ENCODE measurements at places on chromosomes 5 and 9.

DNA sequence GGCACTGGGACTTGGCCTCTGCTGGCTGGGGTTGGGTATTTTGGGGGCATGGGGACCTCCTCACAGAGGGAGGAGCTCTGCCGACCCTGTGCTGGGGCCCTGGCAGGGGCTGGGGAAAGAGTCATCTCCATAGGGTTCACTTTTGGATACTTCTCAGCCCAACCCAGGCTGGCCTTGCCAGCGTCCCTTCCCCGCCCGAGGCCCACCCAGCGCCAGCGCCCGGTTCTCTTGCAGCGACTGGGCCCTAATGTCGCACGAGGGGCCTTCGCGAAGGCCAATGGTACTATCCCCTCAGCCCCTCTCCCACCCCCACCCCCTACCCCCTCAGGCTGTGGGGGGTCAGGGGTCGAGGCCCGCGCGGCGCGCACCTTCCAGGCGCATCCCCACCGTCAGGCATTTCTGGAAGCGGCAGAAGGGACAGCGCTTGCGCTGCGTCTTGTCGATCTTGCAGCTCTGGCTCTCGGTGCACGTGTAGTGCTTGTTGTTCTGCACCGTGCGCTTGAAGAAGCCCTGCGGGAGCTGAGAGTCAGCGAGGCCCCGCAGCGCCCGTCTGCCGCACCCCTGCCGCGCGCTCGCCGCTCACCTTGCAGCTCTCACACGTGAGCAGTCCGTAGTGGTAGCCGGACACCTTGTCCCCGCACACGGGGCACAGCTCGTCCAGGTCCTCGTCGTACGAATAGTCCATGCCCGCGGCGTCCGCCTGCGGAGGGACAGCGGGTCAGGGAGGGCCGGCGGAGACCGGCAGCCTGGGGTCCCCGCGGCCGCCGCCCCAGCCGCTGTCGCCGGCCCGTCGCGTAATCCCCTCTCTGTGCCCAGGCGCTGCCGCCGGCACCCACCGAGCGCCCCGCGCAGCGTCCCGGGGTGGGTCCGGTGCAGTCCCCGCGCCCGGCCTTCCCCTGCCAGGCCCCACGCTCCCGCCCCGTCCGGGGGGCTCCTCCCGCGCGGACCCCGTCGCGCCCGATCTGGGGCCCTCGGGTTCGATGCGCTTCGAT lies 4.2 kb downstream of the NR5A1 start:
- no peak for DNase-seq

- DNase-seq: no peak
These were observed 126.9 kb downstream of the TLE1 start for GRCh38 chr9:81562231-81563019.

DNA sequence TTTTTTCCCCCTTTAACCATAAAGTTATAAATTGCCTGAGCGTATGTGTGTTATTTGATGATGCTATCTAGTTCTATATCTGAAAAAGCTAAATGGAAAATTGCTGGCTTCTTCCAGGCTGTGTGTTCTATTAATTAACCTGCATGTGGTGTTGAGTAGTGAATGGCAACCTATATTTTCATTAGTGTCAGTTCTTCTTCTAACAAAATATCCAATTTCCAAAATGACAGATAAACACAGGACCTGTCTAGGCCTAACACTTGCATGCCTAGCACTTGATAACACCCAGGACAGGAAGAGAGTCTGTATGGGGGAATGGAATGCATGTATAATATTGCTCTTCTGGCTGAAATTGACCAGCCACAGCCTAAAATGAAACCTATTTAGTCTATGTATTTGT lies 91.7 kb downstream of the CD180 start:
- no peak for DNase-seq

DNA sequence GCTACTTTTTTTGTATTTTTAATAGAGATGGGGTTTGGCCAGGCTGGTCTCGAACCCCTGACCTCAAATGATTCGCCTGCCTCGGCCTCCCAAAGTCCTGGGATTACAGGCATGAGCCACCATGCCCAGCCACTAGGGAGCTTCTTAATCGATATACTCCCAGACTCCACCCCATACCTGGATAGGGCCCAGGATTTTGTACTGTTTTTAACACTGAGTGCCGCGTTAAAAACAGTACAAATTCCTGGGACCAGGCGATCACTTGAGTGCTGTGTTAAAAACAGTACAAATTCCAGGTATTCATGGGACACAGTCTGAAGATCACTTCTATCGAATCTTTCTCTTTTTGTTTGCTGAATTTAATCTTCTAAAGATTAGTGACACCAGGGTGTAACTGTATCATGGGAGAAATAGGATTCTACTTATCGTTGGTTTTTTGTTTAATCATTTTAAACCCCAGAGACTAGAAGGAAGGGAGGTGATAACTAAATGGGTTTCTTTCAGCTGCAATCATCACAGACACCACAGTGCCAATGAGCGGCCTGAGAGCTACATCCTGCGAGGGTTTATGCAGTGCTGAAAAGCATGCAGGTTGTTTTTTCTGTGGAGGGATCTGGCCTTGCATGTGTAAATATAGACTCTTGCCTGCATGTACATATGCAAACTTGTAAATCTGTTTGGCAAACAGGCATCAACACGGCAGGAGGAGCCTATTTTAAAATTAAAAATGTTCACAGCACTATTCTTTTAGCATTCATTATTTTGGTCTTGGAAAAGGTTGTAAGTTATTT lies 303.8 kb upstream of the WWC1 start:
- DNase-seq: no peak

GRCh38 chr9:2363138-2363745 lies 258.3 kb upstream of the VLDLR start:
- DNase-seq: no peak

- DNase-seq: no peak
These were observed 2.1 kb downstream of the GPR150 start for GRCh38 chr5:95621839-95622629.

DNA sequence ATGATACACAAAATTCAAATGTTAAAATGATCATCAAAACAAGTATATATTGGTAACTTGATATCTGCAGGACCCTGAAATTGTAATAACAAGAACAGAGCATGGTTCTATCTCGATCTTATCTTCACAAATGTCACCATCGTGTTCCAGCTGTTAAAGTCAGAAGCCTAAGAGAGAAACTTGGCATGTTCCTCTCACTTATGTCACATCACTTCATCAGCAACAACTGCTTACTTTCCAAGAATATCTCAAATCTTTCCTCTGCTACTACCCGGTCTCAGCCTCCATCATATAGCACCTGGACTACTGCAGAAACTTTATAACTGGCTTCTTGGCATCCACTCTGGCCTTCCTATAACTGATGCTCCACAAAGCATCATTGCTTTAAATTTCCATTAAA lies 84.9 kb downstream of the FBN2 start:
- DNase-seq: no peak

DNA sequence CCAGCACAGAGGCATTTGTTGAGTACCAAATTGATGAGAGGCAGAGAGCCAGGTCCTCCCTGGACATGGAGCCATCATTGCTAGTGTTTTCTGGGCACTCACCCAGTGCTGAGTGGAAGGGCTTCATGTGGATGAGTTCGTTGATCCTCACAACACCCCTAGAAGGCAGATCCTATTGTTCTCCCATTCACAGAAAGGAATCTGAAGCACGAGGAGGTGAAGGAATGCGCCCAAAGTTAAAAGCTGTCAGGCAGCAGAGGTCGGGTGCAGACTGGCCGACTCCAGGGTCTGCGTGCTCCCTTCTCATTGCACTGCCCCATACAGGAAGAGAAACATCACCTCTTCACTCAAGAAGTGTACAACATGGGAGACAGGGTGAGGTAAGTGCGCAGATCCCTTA lies 153.5 kb upstream of the TNPO1 start:
- DNase-seq: no peak

- no peak for DNase-seq
These were observed 232.5 kb downstream of the HSPA4 start for GRCh38 chr5:133284306-133284705.

- DNase-seq: no peak
These were observed 10.9 kb downstream of the EXOC3 start for GRCh38 chr5:453725-454481.

GRCh38 chr9:132973713-132974112 lies 4.8 kb upstream of the GFI1B start:
- no peak for DNase-seq

Data from stimulated activated CD4-positive, alpha-beta T cell treated with anti-CD3 and anti-CD28 coated beads, Interleukin-1b, Interleukin-23, amount 100 ng/mL, for 24 hours (primary cell).